Activated T-cell treated with anti-CD3 and anti-CD28 coated beads, Interleukin-2, amount 50 U/mL, for 48 hours (primary cell): ENCODE measurements at places on chromosomes 6 and 20.

- no peak for DNase-seq
These were observed 4.8 kb upstream of the PMEPA1 start for GRCh38 chr20:57714409-57715267.

DNA sequence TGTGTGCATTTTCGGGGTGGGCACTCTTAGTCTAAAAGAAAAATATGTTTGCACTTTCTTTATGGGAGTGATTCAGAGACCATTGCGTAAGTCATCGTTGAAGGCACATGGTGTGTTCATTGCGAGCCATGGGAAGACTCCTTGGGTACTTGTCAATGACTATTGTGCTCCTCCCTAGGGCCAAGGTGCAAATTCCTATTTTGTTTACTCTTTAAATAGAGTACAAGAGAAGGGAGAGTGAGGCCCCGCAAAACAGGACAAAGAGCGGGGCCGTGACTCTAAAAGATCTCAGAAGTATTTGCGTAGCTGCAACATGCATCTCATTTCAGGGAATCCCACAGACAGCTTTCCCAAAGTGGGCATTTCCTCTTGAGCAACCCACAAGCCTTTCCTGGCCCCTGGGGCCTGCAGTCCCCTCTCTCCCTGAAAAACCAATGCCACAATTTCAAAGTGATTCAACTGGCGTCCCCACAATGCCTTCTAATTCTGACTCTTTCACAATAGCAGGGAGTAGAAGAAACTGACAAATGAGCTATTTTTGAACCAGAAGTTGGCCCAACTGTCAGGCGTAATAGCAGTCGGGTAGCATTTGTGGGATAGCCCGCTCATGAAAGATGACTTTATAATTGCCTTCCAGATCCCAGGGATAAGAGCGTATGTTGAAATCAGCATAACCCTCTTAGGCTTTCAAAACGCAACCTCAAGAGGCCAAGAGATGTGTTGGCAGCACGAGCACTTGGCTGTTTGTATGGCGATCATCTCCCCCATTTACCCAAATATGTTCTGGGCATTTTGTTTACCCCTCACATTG is 277.9 kb upstream of the BMP2 start:
- no peak for DNase-seq

- DNase-seq, result no peak
These were observed 5.5 kb downstream of the SIGLEC1 start for GRCh38 chr20:3706774-3707507.

DNA sequence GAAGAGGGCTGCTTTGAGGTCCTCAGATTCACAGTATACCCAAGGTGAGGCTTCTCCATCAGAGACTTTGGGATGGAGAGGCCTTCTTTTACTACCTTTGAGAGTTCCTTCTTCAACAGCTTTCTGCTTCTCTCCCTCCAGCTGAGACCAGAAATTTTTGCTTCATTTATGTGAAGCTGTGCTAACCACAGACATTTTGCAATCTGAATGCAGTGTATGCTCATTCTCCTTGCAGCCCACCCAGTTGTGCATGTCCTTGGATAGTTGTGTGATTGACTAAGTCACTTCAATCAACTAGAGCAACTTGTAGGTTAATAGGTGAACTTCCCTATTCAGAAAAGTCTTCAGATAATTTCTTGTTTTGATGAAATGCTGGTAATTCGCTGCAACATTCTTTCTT is 20.1 kb downstream of the DCBLD1 start:
- no peak for DNase-seq

DNA sequence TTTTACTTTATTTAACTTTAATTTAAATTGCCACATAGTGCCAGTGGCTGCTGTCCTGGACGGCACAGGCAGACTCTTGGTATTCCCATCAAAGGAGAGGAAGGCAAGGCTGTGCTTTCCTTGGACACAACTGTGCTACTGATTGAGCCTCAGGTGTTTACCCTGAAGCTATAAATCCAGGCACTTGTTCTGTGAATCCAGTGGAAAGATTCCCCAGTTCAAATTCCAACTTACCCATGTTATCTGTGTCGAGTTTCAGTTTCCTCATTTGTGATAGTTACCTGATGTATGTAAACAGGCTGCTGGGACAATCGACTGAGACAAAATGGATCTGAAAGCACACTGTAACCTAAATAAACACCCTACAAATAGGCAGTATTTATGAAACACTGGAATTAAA is 57.2 kb downstream of the PLAGL1 start:
- DNase-seq, result no peak

DNA sequence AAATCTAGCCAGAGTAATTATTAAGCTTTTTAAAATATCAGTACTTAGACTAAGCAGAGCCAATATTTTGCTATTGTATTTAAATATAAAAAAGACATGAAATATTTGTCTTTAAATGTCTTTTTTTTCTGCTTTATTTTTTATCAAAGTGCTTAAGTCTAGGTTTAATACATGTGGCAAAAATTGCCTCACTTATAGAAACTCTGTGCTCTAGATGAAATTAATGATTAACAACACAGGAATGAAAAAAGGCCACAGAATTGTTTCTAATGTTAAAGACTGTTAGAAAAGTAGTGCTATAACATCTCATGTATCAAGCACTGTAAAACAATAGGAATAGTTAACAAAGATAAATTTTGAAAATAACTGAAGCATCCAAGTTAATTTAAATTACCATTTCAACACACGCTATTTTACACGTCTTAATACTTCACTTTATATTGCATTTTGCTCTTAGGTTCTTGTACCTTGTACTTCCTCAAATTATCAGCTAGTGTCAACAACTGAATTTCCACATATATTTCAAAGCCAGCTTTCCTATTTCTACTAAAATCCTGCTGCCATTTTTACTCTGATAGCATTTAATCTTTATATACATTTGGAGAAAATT is 1515.1 kb downstream of the HACE1 start:
- no peak for DNase-seq

DNA sequence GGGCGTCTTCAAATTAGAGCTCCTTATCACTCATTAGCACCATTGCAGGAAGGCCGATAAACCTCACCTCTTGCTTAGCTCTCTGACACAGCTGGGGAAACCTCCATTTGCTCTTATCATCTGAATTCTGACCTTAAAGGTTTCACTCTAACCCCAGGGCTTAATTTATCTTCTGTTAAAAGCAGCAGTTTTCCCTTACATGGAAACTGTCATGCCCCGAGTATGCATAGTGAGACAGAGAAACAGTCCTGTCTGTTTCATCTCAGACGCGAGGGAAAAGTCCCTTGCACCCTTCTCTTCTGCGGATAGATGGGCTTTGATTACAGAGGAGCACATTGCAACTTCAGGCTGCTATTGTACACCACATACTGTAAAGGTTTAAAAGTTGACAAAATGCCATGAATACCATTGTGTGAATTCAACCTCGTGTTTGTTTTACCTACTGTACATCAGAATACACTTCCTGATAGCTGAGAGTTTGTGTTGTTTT is 191.5 kb upstream of the BMP2 start:
- DNase-seq, result no peak

DNA sequence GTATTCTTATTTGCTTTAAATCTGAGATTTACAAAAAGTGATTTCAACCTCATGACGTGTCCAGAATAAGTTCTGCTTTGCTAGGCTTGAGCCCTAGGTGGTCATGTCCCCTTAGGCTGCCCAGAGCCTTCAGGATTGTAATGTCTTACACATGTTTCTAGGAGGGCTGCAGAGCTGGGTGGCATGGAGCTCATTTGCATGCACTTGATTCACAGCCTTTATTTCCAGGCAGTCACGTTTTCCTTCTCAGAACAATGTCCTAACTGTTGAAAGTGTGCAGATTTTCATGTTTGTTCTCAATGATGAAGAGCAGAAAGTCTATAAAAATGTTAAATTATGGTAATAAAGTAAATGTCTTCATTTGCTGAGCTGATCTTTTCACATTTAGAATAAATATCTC is 448.6 kb upstream of the SOX4 start:
- no peak for DNase-seq

DNA sequence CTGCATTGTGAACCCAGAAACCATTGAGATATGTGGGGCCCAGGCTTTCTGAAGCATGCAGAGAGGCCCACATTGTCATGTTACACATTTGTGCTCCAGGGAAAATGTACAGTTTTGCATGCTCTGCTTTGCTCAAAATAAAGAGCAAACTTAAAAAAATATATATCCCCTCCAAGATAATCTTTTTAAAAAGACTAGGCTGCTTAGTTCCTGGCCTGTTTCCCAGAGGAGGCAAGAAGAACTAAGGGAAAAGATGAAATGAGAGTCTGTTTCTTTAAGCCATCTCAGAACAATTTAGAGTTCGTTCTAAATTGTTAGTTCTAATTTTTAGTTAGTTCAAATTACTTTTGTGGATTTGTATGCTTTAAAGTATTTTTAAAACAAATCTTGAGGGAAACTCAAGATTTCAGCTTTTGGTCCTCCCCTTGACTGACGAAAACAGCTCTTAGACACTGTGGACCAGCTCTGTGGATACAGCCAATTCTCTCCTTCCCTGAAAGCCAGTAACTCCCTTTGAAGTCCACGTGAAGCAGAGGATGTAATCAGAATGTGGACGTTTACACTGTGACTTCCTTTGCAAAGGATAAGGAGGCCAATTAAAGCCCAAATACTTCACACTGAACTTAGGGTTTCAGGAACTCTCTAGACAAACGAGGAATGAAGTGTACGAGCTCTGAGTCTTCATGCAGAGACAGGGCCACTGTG is 84.7 kb downstream of the CD164 start:
- no peak for DNase-seq

GRCh38 chr6:25165800-25166199 is 113.4 kb upstream of the CARMIL1 start:
- DNase-seq, result no peak

DNA sequence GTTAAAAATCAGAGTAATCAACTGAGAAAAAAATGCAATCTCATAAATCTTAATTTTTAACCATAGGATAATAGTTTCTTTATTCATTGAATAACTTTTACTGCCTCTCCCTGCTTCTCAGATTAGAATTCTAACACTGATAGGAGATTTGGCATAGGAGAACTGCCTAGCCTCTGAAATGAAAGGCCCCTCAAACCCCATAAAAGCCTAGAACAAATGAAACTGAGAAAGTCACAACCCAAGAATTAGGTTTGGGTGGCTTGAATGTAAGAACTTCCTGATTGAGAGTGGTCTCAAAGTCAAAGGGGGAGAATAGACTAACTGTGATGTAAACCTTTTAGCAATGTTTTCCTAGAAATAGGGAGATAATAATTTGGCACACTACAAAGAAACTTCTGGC is 52.2 kb downstream of the SAMD5 start:
- DNase-seq, result no peak

DNA sequence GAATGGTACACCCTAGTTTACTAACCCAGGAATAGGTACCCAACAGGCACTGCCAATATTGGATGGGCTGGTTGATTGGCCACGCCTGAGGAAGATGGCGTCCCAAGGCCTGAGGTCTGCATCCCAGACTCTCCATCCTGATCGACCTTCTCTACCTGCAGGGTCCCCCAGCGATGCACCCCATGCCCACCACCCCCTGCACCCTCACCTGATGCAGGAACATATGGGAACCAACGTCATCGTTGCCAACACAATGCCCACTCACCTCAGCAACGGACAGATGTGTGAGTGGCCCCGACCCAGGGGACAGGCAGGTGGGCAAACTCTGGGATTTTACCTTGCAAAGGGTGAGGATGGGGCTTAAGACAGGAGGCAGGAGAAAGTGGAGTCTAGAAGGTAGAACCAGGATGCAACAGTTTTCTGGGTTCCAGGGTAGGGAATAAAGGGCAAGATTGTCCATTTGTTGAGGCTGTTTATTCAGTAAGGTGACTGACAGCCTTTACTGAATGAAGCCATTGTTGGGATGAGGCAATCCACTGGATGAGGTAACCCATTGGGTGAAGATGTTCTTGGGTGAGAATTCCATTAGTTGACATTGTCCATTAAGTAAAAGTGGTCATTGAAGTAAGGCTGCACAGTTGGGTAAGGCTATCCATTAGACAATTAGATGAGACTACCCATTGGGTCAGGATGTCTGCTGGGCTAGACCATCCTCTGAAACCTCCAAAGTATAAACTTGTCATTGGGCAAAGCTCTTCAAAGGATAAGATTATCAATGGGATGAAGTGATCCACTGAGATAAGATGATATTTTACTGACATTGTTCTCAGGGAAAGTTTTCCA is 47.3 kb upstream of the TTPAL start:
- no peak for DNase-seq

DNA sequence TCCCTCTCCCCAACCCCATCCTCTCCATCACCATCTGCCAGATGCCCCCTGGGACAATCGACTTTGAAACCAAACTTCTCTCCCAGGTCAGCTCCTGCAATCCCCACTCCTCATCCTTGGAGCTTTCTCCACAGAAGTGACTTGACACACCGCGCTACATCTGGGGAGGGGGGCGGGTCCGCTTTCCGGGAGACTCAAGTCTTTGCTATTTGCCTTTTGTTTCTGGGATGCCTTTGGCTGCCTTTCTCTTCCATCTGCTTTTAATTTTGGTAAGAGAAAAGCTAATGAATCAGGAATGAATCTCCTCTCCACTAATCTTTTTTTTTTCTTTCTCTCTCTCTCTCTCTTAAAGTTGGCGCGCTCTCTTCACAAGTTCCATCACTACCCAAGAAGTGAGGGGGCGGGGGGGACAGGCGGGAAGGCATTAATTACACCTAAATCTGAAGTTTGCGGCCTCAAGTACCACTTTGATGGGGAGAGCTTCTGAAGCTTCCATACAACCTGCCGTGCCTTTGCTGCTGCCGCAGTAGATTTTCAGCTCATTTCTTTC is 664 bp upstream of the TPBG start:
- no peak for DNase-seq

- no peak for DNase-seq
These were observed 121.9 kb downstream of the PHACTR3 start for GRCh38 chr20:59726281-59726595.
